ENCODE measurements at places on chromosomes 13 and 19. TPM values are rescaled to one million over a fixed set of nuclear protein-coding genes. Genes with fewer than 3 reads are reported as not detected.
A peak's percentile ranks its signal among the peaks of the same experiment; 100 is the strongest.

Gene DAND5
- polyA plus RNA-seq = not detected

Gene NLRP9
- not detected for polyA plus RNA-seq

Gene PRTN3
- not detected for polyA plus RNA-seq

Gene LIM2
- not detected for polyA plus RNA-seq

Gene CAPS
- polyA plus RNA-seq = 7.0 TPM

Gene B3GLCT
- polyA plus RNA-seq = 14.9 TPM

Gene SHKBP1
- 62.2 TPM for polyA plus RNA-seq

GRCh38 chr13:21846605-21847004, 175.7 kb downstream of the FGF9 start:
- no peak for DNase-seq

GRCh38 chr13:109804654-109805053, 18.3 kb upstream of the IRS2 start:
- DNase-seq = peak; percentile 11

GRCh38 chr19:44725251-44725650, 23.3 kb upstream of the BCL3 start:
- no peak for DNase-seq

DNA sequence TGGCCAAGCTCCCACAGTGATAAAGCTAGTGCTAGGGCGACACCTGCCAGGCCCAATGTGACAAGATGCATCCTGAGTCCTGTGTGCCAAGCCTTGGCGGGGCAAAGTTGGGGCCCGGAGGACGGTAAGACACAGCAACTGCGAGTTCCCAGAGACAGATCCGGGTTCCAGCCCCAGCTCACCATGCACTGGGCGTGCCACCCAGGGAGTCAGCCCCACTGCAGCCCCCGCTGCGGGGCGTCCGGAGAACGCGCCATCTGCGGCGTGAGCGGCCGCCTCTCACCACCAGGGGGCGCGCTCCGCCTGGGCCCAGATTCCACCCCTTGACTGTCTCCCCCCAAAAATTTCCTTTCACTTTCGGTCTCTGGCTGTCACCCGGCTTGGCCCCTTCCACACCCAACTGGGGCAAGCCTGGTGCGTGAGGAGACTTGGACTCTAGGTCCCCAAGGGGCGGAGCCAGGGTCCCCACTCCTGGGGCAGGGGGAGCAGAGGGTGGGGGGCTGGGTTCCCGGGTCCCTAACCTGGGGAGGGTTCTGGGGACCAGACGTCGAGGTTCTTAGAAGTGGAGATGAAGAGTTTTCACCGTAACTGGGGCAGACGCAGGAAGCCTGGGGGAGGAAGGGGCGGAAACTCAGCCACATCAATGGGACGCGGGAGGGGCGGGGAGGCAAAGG, at the start of gene FLT3LG:
Gene FLT3LG, plus strand, starts transcription at position 348 of the 674 bp plus-strand sequence. CDS start 425 bp downstream, outside the sequence.
- DNase-seq = peak; percentile 83

DNA sequence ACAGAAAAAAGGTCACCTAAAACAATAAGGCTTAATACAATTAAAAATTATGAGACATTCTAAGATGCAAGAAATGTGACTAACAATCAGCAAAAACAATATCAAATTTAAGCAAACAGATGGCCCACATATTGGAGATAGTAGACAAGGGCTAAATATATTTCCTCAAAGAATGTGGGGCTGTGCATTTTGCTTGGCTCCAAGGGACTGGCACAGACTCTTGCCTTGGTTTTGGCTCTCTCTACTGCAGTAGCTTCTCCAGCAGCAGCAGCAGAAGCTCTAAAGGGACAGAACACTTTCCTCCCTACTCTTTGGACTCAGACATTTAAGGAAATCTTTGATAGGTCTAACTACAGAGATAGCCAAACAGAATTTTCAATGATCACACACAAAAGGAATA, 38.2 kb upstream of the ZNF780A start:
- no peak for DNase-seq

DNA sequence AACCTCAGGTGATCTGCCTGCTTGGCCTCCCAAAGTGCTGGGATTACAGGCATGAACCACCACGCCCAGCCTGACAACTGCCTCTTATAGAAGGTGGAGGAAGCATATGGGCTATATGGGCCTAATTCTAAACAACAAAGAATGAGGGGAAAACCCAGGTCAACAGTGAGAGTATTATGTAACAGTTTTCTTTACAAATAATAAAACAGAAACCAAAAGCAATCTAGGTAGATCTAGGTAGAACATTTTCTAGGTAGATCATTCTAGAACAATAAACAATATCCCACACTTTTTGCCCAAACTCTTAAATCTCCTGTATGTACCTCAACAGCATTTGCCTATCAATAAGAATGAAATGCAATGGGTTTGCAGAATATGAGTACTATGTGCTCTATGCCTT, 267.4 kb downstream of the ABCC4 start:
- no peak for DNase-seq

- DNase-seq = no peak
Measured at GRCh38 chr19:18397242-18398202, at the start of gene LRRC25. LRRC25 (minus strand) TSS chr19:18397622; CDS start chr19:18396963, 659 bp downstream.

- DNase-seq = peak; percentile 98
Measured at GRCh38 chr13:35512271-35512920, 35.9 kb upstream of the MAB21L1 start.

DNA sequence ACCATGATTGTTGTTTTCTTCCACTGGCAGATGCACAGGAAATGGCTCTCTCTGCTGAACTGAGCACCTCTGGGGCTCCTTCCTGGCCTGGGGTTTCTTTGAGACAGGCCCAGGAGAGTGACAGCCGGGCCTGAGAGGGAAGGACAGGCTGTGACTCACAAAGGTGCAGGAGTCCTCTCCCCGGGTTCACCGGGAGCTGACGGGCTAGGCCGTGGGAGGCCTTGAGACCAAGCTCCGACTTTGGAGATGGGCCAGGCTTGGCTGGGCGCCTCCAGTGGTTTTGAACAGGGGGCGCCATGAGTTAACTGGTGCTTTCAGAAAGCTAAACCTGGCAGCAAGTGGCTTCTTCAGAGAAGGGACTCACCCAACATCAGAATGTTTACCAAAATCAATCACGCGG, 143.4 kb downstream of the URI1 start:
- DNase-seq = no peak

DNA sequence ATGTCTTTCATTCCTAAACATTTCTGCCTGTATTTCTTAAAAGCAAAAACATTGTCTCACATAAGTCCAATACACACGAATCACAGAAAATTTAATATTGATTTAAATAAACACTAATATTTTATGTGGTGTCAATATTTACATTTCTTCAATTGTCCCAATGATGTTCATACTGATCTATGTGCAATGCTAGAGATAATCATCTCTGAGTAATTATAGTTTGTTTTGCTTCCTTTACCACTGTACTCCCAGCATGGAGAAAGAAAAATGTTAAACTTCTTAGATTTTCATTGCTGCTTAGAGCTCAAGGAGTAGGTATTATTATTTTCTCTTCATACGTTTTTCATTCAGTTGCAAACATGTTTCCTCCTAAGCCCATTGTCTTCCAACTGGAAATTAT, 434.2 kb upstream of the PRR20A start:
- no peak for DNase-seq

GRCh38 chr13:22009500-22009899, 338.6 kb downstream of the FGF9 start:
- no peak for DNase-seq

DNA sequence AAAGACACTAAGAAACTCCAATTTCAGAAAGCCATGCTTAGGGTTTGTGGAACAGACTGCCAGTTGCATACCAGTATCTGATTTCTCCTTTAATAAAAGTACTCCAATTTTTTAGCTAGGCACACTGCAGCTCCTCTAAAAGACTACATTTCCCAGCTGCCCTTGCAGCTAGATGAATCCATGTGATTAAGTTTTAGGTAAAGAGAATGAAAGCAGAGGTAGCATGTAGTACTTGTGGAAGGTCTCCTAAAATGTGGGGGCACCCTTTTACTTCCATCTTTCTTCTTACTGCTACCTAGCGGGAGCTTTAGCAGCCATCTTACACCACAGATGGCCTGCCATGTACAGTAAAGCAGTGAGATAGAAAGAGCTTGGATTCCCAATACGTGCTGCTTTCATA, 33.0 kb upstream of the TSC22D1 start:
- DNase-seq = no peak

DNA sequence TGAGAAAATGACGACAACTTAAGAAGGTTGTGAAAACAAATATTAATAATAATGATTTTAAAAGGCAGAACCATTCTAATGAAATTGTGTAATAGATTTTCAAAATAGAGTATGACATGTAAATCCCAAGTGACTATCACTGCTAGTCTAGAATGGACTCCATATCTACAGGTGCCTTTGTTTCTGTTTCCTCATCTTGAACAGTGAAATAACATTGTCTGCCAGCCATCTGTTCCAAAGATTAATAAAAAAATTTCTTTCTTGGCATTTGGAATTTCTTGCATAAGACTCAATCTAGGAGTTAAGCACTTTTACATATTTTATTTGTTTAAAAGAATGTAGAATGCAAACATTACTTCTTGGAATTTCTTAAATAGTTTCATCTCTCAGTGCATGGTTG, 520.1 kb upstream of the ARGLU1 start:
- no peak for DNase-seq

- DNase-seq = no peak
Measured at GRCh38 chr13:111645598-111646455, 325.4 kb downstream of the TEX29 start.

GRCh38 chr19:23822735-23823134, 64.0 kb upstream of the ZNF681 start:
- DNase-seq = no peak

DNA sequence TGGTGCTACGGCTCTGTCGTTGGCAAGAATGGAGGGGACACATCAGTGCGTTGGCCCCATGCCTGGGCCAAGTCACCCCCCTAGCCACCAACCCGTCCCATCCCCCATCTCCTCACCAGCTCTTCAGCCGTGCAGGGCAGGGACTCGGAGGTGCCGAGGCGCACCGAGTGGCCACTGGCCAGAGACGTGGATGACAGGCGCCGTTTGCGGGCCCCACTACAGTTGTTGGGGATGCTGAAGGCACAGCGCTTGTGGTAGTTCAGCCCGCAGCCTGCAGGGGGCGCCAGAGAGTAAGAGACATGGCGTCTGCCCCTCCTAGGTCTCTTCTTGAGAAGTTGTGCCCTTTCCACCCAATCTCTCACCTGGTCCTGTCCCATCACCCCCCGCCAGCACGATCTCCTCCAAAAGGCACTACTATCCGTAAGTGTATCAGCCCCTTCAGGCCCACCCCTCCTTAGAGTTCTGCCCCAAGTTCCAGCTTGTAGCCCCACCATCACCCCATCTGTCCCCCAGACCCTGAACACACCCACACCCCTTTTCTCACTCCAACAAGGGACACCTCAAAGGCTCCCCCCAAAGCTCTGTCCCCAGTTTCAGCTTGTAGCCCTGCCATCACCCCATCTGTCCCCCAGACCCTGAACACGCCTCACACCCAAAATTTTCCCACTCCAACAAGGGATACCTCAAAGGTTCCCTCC, 12.4 kb downstream of the PRKD2 start:
- peak; percentile 50 for DNase-seq

GRCh38 chr19:35673121-35673804, 6.9 kb downstream of the UPK1A start:
- peak; percentile 73 for DNase-seq

DNA sequence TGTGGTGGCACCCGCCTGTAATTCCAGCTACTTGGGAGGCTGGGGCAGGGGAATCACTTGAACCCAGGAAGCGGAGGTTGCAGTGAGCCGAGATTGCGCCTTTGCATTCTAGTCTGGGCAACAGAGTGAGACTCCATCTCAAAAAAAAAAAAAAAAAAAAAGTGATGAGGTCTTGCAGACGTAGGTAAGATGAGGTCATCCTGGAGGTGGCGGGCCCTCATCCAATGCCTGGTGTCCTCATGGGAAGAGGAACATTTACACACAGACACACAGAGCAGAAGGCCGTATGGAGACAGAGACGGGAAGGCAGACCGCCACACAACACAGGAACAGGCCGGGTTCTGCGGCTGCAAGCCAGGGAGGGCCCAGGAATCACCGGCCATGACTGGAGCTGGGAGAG, 4.4 kb downstream of the CACTIN start:
- no peak for DNase-seq

- no peak for DNase-seq
Measured at GRCh38 chr19:17180997-17181702, 34.0 kb upstream of the USE1 start.

GRCh38 chr13:72890546-72890945, 108.6 kb downstream of the PIBF1 start:
- DNase-seq = no peak

DNA sequence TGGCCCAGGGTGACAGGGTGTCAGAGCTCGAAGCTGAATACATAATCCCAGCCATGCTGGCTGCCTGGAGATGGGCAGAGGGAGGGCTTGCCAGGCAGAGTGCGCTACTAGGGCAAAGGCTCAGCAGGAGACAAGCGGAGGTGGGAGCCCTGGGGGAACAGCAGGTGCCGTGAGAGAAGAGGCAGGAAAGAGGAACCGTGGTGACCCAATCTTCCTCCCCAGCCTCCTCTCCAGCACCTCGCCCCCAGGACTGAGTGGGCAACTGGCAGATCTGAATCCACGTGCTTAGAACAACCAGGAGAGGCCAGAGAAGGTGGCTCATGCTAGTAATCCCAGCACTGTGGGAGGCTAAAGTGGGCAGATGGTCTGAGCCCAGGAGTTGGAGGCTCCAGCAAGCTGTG, 11.0 kb upstream of the CCL25 start:
- no peak for DNase-seq

DNA sequence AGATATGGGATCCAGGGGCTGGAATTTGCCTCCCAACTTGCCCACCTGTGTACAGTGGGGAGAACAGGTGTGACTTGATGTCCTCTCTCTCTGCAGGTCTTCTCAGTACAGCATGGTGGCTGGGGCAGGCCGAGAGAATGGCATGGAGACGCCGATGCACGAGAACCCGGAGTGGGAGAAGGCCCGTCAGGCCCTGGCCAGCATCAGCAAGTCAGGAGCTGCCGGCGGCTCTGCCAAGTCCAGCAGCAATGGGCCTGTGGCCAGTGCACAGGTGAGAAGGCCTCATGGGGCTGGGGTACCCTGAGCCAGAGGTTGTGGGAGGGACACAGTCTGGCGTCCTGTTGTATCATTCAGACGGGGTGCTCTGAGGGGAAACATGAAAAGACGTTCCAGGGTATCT, 3.0 kb downstream of the LENG8 start:
- no peak for DNase-seq

DNA sequence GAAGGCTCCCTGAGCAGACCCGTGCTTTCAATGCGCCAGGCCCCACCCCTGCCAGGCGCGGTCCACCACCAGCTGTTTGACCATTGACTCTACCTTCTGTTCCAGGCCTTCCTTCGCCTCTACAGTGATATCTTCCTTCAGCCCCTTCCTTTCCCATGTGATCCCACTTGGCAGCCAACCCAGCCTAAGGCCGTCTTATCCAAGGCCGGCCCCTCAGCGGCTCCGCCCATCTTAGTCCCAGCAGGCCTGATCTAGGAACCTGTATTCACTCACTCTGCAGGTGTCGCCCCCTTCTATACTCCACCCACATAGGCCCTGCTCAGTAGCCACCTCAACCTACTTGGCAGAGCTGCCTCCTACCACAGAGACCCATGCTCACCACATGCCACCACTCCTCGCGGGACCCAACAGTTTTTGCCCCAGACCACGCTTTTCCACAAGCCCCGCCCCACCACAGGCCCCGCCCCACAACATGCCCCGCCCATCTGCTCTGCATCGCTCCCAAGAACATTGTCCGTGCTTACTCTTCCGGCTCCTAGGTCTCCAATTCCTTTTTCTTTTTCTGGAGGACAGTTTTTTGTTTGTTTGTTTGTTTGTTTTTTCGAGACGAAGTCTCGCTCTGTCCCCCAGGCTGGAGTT, 2.9 kb downstream of the RASIP1 start:
- no peak for DNase-seq

GRCh38 chr13:44540761-44541434, 35.2 kb downstream of the TSC22D1 start:
- DNase-seq = no peak

- DNase-seq = no peak
Measured at GRCh38 chr13:90498096-90498495, 849.4 kb upstream of the MIR17HG start.

- peak; percentile 63 for DNase-seq
Measured at GRCh38 chr19:19062454-19063182, 1.2 kb upstream of the SLC25A42 start.

Data from GM23248 (cell line).